ENCODE measurements at places on chromosomes 4 and X.

DNA sequence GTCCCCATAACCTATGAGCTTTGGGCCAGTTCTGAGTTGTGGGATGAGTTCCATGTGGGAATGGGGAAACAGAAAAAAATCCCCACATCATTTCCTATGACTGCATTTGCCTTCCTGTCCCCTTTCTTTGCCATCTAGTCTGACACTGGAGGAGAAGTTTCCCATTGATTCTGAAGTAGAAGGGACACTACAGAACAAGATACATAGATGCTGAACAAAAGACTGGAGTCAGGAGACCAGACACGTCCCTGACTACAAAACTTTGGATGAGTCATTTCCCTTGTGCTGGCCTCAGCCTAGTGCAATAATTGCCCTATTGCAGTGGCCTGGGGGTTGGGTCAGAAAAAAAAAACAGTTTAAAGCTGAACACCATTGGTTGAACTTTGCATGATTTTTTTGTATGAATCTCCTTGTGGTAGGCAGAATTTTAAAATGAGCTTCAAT lies 22.1 kb downstream of the BEX3 start:
- no peak for DNase-seq

- no peak for DNase-seq
Measured at GRCh38 chr4:7430368-7430964, 4.3 kb downstream of the PSAPL1 start.

- DNase-seq: no peak
Measured at GRCh38 chr4:8067945-8068896, 90.4 kb downstream of the ABLIM2 start.

- no peak for DNase-seq
Measured at GRCh38 chr4:6463311-6464289, 8.8 kb downstream of the PPP2R2C start.

DNA sequence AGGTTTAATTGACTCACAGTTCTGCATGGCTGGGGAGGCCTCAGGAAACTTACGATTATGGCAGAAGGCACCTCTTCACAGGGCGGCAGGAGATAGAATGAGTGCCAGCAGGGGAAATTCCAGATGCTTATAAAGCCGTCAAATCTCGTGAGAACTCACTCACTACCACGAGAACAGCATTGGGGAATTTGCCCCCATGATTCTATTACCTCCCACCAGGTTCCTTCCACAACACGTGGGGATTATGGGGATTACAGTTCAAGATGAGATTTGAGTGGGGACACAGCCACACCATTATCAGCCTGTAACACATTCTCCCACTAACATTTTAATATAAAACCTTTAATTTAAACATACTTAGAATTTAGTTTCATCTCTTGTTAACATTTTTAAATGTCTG lies 144.7 kb upstream of the SMIM10 start:
- DNase-seq: no peak

DNA sequence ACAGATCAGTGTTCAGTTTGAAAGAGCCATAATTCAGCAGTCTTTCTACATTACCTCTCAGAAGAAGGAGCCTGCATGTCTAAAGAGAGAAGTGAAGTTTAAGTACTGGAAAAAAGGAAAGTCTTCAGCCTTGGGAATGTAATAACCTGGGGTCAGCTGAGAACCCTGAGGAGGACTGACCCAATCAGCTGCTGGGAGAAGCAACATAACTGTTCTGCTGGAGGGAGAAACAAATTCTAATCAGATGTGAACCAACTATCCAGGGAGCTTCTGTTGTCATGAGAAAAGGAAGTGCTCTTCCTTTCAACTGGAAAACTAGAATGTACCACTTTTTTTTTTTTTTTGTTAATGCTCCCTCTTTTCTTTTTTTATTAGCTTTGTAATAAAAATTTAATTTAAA lies 64.5 kb upstream of the PDE5A start:
- no peak for DNase-seq

GRCh38 chrX:112641449-112641848 lies 38.3 kb downstream of the LHFPL1 start:
- no peak for DNase-seq

DNA sequence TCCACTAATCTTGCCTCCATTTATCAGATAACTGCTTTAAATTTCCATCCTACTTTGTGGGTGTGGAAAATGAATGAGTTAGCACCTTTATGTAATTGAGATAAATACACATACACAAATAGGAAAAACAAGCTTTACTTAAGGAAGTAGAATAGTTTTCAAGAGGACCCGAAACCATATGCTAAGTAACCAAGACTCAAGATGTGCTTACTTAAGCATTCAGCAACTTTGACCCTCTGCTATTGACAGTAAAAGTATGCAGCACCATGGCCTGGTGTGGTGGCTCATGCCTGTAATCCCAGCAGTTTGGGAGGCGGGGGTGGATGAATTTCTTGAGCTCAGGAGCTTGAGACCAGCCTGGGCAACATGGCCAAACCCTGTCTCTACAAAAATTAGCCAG lies 29.9 kb downstream of the RNF175 start:
- no peak for DNase-seq

DNA sequence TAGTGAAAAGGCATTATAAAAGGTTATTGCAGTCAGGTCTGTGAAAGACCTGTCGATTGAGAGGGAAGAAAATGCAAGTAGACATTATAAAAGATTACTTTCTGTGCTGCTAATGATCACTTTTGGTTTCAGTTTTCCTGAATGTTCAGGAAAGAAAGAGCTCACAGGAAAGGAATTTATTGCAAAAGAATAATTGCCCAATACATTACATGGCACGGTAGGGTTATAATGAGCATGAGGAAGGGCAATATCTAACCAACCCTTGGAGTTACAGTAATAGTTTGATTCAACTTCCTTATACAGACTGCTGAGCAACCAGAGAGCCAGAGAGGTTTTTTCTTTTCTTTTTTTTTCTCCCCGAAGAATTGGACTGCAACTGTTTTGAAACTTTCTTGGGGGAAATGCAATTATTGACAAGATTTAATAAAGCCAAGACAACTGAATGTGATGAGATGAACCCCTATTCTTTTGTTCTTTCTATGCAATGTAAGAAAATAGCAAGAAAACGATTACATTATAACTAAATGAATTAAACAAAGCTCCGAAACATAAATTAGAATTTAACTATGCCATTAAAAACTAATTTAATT lies 247.0 kb downstream of the C4orf33 start:
- no peak for DNase-seq

DNA sequence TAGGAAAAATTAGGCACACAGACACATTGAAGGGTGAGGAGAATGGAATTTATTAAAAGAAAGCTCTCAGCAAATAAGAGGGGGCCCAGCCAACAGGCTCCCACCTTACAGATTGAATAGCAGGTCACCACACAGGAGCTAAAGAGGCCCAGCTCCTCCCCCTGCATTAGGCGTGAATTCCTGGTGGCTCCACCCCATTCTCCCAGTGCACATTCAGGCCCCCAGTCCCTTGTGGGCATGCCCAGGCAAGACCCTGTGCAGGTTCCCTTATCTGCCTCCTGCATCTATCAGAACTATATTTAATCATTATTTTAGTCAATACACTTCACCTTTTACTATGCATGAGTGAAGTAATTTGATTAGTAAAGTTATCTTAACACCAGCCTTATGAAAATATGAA lies 856.3 kb upstream of the NDST4 start:
- DNase-seq: no peak

- DNase-seq: no peak
Measured at GRCh38 chr4:26020083-26020668, 106.2 kb downstream of the SMIM20 start.

DNA sequence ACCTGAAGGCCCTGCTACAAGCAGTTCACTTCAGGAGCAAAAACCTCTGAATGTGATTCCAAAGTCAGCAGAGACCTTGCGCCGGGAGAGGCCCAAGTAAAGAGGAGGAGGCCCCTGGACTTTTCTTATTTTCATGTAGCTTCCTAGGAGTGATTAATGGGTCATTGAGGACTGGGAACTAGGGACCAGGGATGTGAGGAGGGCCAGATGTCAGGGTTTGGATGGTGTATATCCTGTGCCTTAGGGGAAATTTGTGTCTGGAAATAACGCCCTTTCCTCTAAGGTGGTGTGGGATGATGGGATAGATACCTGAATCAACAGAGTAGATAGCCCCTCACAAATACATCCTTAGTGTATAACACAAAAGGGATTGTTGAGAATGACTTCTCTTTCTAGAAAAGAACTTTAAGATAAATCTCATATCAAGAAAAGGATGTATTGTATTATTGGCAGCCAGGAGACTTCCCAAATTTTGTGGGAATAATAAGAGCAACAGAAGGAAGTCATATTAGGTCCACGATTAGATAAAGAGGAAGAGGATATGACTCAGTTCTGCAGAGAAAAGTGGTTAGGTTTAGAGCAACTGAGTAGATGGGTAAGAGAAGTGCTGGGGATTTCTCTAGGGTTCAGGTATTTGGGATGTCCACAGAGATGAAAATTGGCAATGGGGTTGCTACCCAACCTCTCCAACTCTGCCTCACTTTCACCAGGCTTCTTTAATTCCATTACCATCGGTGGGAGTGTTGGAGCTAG lies 1.1 kb downstream of the ITGB1BP2 start:
- no peak for DNase-seq

DNA sequence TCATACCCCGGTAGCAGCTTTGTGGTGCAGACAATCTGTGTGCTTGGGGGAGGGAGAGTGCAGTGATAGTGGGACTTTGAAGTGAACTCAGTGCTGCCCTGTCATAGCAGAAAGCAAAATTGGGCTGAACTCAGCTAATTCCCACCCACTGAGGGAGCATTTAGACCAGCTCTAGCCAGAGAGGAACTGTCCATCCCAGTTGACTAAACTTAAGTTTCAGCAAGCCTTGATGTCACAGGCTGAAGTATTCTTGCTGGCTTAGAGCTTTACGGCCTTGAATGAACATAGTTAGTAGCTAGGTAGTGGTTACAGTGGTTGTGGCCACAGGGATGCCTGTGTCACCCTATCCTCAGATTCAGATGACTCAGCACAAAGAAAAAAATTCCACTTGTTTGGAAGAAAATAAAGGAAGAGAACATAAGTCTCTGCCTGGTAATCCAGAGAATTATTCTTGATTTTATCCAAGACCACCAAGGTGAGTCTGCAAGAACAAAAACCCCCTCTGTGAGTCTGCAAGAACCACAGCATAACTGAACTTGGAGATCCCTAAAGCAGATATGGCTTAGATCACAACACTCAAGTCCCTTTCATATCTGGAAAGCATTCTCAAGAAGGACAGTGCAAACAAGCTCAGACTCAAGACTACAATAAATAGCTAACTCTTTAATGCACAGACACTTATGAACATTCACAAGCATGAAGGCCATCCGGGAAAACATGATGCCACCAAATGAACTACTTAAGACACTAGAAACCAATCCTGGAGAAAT lies 39.4 kb downstream of the ADH7 start:
- DNase-seq: no peak

All from T-helper 9 cell (primary cell).